ENCODE measurements at places on chromosomes 2 and 18. TPM values are rescaled to one million over a fixed set of nuclear protein-coding genes. Genes with fewer than 3 reads are reported as not detected.

GRCh38 chr2:11050565-11050964 is 104.7 kb upstream of the SLC66A3 start:
- no peak for DNase-seq

DNA sequence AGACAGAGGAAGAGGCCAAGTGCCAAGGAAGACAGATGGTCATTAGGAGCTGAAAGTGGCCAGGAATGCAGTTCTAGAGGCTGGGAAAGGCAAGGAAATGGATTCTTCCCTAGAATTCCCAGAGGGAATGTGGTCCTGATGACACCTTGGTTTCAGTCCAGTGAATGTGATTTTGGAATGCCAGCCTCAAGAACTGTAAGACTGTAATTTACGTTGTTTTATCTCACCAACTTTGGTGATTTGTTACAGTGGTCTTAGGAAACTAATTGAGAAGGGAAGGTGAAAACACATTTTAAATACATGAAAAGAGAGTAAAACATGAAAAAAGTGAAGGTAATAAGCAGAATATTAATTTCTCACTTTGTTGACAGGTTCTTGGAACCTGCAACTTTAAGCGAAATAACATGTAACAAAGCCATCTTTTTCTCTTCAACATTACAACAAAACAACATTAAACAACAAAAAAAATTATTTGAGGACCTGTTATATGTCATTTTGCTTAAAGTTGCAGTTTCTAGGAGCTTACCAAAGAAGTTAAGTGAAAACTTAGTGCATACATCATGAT is 370.2 kb downstream of the METTL4 start:
- no peak for DNase-seq

GRCh38 chr2:179606141-179606540 is 255.3 kb downstream of the ZNF385B start:
- no peak for DNase-seq

DNA sequence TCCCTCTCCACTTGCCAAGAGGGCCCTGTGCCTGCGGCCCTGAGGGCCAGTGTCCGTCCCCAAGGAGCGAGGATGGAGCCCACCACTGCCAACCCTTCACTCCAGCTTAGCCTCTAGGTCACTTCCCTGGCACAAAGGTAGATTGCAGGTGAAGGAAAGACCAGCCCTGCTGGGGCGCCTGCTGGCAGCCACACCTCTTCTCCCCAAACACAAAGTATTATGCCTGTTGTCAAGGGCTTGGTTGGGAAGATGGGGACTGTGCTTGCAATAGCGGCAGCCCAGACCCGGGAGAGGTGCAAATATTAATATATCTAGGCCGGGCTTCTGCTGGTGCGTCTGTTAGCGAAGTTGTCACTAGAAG is 7.7 kb downstream of the KCNF1 start:
- DNase-seq, result no peak

DNA sequence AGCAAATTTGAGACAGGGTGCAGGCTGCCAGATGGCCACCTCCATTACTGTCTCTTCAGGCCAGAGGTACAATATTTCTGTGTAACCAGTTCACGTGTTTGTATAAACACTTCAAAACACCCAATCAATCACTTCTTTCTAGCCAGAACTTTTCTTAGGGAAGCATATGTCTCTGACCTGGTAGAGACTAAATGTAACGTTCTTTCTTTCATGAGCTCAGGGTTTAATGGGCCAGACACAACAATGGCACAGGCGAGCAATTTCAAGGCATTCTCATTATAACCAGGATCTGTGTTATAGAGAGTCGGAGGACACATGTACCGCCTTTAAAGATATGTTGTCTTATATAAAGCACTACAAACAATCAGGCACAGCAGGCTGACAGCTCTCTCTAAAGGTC is 1846.4 kb upstream of the PIK3C3 start:
- no peak for DNase-seq

ABHD1 gene
- polyA plus RNA-seq, result not detected

PCARE gene
- not detected for polyA plus RNA-seq

FAM110C gene
- polyA plus RNA-seq, result not detected

TUBB8B gene
- polyA plus RNA-seq, result 0.23 TPM

ABCG5 gene
- polyA plus RNA-seq, result not detected
